T-helper 9 cell (primary cell): ENCODE measurements at places on chromosomes 5 and 9.

DNA sequence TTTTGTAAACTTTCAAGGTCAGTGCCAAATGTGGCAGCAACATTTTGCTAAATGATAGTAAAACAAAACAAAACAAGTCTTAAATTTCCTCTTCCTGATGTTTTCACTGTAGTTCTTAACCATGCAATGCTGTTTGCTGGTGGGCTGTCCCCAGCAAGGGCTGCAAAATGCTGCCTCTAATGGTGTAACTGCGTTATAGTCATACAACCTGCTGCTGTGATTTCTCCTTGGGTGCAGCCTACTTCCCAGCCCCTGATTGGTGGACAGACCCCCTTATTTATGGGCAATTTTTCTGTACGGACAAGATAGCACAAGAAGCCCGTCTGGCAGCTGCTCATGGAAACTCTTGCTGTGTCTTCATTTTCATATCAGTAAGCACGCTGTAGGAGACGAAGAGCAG lies 26.6 kb upstream of the PIP5K1B start:
- DNase-seq, result no peak

DNA sequence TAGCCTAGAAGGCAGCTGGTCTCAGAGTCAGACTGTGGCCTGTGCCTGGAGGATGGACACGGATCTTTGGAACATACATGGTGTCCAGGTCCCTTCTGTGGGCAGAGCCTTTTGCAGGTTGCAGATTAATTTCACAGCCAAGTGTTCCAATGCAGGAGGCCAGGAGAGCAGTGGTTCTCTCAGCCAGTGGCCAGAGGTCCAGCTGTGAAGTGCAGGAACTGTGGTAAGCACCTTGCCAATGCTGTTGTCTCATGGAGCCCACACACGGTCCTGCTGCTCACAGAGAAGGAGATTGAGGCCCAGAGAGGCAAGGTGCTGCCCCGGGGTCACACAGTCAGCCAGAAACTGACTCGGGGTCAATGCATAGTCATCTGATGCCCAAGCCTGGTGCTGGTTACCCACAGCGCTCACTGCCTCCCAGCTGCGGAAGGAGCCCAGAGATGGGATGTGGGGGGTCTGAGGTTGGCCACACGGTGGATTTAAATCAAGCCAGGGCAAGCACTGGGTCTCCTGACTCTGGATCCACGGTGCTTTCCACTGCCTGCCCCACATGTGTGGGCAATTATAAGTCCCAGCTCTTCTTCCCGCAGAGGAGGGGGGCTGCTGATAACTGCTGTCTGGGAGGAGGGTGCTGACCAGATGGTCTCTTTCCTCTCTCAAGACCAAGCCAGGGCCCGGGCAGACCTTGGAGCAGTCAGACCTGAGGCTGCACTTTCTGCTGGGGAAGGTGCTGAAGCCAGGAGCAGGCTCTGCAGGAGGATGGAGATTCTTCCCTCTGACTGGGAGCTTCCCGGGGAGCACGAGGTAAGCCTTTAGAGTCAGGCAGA lies 2.8 kb downstream of the PDGFRB start:
- DNase-seq, result no peak

DNA sequence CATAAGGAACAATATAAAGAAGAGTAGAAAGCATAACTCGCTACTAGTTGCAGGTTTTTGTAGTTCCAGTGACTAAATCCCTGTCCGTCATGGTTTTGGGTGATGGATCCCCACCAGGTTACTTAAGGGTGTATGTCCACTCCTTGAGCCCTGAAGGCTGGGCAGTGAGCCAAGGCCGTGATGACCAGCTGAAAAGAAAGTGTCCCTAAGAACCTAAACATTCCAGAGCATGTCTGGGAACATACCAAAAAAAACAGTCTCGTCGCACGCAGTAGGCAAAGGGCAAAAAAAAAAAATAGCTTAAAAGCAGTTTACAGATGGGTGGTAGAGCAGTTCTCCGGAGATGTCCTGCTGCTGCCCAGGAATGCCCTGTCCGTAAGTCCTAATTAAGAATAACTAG lies 21.4 kb upstream of the SNAPC3 start:
- no peak for DNase-seq

- DNase-seq, result no peak
Measured at GRCh38 chr5:2755076-2755680, 3.7 kb upstream of the IRX2 start.

DNA sequence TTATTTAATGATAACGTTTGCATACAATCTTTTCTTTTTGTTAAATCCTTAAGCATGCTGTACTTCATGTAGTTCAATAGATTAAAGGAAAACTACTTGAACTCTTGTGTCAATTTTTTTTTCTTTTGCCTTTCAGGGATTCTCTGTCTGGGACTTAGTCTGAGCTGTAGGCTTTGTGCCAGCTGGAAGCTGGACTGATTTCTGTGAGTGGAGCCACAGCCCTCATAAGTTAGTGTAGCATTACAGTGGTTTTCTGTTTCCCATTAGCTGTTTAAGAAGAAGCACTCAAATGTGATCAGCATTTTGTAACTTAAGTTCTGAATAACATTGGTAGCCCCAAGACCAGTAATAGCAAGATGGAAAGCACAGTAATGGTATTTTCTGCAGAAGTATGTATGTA lies 330.6 kb upstream of the MEF2C start:
- DNase-seq, result no peak

- DNase-seq, result no peak
Measured at GRCh38 chr5:143207058-143207457, 196.4 kb downstream of the NR3C1 start.
